A673 (cell line): ENCODE measurements at places on chromosomes 11 and 22.

DNA sequence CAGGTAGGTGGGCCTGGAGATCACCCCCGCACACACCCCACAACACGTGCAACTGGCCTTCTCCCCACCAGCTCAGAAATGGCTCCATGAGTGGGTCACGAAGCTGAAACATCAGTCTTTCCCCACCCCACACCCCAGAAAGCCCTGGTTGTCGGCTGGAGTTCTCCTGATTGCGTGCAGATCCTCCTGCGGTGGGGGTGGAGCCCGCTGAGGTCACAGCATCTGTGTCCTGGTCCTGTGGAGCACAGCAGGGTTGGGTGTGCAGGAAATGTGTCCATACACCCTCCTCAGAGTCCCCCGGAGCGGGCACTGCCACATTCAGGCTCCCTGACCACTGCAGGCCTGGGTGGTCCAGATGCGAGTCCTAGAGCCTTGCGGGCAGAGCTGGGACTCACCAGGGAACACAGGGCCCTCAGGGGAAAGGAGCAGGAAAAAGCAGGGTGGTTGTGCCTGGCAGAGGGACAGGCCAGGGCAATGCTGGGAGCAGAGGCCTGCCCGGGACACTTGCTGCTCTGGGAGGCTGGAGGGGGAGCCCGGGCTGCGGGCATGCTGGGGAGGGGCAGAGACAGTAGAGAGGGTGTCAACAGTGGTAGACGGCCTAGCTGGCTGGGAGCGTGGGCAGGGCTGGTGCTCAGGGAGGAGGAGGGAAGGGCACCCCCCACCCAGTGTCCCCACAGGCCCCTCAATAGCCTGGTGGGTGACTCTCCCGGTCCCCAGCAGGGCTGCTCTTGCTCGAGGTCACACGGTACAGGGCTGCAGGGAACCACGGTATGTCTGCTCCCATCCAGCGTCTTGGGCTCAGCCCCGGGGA, 42.4 kb upstream of the PPARA start:
- DNase-seq = no peak

- DNase-seq = no peak
Measured at GRCh38 chr22:50314081-50314454, 6.6 kb upstream of the PLXNB2 start.

- DNase-seq = no peak
Measured at GRCh38 chr22:35981900-35982299, 46.7 kb downstream of the RBFOX2 start.

- DNase-seq = peak; percentile 83
Measured at GRCh38 chr22:44080936-44081861, 57.1 kb downstream of the PARVB start.

- no peak for DNase-seq
Measured at GRCh38 chr11:8242118-8242475, 21.6 kb downstream of the LMO1 start.

DNA sequence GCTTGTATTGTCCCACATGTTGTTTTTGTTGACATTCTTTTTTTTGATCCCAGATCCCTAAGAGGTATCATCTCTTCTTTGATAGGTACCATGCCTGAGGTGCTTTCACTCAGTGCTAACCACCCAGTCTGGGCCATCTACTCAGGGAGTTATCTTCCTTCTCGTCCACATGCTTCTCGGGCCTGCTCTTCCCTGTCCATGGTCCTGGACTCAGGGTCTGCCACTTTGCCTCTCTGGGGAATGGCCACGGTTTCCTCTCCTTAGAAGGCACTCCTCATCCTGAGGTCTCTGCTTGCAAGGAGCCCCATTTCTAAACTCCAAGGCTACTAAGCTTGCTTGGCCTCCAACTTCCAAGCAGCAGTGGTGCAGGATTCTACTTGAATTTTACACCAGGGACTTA, 227.0 kb upstream of the NCAM1 start:
- DNase-seq = peak; percentile 55

DNA sequence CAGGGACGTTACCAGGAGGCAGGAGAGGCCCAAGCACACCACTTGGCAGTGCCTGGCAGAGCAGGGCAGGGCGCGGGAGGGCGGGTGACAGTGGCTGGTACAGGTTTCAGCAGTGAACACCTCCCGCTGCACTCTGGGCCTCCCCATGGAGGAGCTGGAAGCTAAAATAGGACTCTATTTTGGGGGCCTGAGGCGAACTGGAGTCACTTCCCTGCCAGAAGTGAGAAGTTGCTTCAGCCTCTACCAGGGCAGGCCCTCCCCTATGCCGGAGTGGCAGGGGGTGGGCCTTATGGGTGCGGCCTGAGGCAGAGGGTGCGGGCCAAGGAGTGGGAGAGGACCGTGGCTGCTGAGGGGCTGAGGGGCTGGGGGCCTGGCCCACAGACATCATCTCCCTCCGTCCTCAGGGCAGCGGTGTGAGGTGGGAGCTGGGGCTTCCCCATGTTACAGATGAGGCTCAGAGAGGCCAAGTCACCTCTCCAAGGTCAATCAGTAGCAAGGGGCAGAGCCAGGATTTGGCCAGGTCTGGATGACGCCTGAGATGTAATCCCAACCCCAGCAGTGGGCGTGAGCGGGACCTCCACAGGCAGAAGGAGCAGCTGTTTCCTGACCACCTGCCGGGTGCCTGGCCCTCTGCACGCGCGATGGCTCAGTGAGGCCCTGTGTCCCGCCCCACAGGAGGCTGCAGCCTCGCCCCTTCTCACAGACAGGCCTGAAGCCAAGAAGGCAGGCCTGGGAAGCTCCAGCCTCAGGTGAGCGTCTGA, 39.3 kb downstream of the KCNJ4 start:
- peak; percentile 68 for DNase-seq

DNA sequence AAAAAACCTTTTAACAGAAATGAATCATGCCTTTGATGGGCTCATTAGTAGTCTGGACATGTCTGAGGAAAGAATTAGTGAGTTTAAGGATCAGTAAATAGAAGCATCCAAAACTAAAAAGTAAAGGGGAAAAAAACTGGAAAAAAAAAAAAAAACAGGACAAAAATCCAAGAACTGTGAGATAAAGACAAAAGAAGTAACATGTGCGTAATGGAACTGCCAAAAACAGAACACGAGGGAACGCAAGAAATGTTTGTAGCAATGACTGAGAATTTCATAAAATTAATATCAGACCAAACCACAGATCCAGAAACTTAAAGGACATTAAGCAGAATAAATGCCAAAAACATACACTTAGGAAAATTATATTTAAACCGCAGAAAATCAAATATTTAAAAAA, 77.4 kb downstream of the MS4A13 start:
- DNase-seq = no peak

- DNase-seq = no peak
Measured at GRCh38 chr11:78656327-78656726, 81.7 kb upstream of the NARS2 start.

DNA sequence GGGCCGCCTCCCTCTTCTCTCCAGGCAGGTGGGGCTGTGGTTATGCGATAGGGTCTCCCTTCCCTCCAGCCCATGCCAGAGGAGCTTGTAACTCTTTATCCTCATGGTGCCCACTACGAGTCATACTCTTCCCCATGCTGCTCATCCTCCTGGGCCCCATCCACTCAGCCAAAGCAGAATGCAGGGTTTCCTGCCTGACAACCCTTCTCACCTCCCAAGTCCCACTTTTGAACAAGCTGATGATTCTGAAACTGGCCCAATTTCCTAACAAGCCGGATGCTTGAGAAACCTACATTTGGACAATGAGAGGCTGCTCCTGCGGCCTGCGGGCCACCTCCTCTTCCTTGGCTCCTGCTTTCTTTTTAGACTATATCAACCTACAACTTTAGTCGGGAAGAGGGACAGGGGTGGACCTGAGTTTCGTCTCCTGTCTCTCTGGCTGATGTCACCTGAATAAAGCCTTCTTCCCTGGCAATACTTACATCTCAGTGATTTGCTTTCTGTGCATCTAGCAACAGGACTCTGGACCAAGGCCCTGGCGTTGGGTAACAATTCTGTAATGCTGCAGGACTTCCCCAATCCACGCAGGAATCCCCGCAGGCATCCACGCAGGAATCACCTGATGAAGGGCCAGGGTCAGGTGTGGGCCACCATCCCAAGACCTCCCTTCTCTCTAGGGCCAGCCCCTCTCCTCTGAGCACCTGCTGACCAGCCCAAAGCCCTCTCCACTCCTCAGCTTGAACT, 1.5 kb upstream of the NDUFS8 start:
- no peak for DNase-seq

DNA sequence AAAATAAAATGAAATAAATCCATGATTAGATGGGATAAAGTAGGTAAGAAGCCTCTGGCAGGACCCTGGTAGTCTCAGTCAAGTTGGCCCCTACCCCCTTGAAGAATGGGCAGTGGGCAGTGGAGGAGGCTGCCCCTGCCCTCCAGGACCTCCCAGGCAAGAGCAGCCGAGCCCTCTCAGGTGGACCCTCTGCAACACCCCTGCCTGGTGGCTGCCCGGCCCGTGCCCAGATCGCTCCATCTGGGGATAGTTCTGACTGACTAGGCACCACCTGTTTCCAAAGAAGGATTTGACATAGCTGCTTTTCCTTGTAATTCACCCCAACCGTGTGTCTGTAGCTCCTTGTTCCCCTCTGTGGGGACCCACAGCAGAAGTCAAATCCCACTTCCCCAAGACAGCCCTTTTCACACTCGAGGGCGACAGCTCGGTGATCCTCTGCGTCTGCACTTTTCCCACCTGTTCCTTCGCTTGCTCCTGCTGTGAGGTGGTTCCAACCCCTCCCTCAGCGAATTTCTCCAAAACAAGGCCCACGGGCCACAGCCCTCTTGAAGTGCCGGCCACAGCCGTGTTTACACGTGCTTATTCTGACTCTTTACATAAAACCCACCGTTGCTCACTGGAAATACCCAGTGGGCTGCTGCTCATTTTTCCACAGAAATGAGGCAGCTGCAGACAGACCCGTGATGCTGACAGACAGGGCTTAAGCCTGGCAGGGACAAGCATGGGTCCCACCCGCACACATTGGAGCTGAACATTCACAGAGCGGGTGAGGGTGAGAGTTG, 5.5 kb upstream of the TMPRSS13 start:
- no peak for DNase-seq

- peak; percentile 91 for DNase-seq
Measured at GRCh38 chr11:59135648-59136461, 6.8 kb upstream of the FAM111A start.

- DNase-seq = no peak
Measured at GRCh38 chr11:65412271-65413076, 10.1 kb upstream of the NEAT1 start.

GRCh38 chr22:24741357-24741756, 33.2 kb downstream of the PIWIL3 start:
- no peak for DNase-seq
